ENCODE measurements at places on chromosomes 6 and 20.

- no peak overlapping the region for H3K4me3 ChIP-seq
- H3K27me3 ChIP-seq: no peaks in the 10 kb centered on the region
- no peak overlapping the region for H3K27ac ChIP-seq
- DNase-seq: no peak
- peaks cover 10% of the 10 kb centered on the region for H3K4me1 ChIP-seq
- no peaks in the 10 kb centered on the region for H3K36me3 ChIP-seq
These were observed 49.3 kb downstream of the GPR63 start for GRCh38 chr6:96787846-96788580.

DNA sequence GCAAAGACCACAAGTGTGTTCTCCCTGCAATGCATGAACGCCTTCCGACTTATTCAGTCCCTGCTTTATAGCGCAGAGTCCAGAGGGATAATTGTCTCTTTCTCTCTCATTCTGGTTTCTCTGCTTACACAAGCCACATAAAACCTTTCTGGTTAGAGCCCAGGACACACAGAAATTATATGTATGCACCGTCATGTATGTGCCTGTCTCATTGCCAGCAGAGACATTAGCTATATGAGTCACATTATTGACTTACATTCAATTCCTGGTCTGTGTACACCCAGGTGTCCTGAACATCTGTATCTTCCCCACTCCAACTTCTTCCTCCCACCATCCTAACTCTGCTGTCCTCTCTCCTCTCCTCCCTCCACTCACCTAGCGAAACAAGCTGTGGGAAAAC lies 44.0 kb downstream of the LRFN2 start:
- no peaks in the 10 kb centered on the region for H3K27me3 ChIP-seq
- H3K4me1 ChIP-seq: peaks cover 41% of the 10 kb centered on the region
- H3K27ac ChIP-seq: no peak overlapping the region
- no peaks in the 10 kb centered on the region for H3K36me3 ChIP-seq
- DNase-seq: no peak

- no peaks in the 10 kb centered on the region for H3K36me3 ChIP-seq
- H3K4me3 ChIP-seq: no peak overlapping the region
- peaks cover 48% of the 10 kb centered on the region for H3K27me3 ChIP-seq
- DNase-seq: no peak
- no peaks in the 10 kb centered on the region for H3K4me1 ChIP-seq
- H3K27ac ChIP-seq: no peak overlapping the region
These were observed 27.4 kb downstream of the HEBP2 start for GRCh38 chr6:138431256-138432062.

GRCh38 chr6:23704479-23705052 lies 421.4 kb upstream of the NRSN1 start:
- no peak overlapping the region for H3K27ac ChIP-seq
- H3K4me3 ChIP-seq: no peak overlapping the region
- H3K4me1 ChIP-seq: no peaks in the 10 kb centered on the region
- H3K27me3 ChIP-seq: no peaks in the 10 kb centered on the region
- DNase-seq: no peak

- no peaks in the 10 kb centered on the region for H3K4me1 ChIP-seq
- H3K4me3 ChIP-seq: no peak overlapping the region
These were observed 48.1 kb downstream of the HLA-DPB1 start for GRCh38 chr6:33123732-33124524.

- H3K4me1 ChIP-seq: peaks cover 6% of the 10 kb centered on the region
- no peak overlapping the region for H3K27ac ChIP-seq
These were observed 57.2 kb upstream of the ARHGAP18 start for GRCh38 chr6:129766959-129767728.

DNA sequence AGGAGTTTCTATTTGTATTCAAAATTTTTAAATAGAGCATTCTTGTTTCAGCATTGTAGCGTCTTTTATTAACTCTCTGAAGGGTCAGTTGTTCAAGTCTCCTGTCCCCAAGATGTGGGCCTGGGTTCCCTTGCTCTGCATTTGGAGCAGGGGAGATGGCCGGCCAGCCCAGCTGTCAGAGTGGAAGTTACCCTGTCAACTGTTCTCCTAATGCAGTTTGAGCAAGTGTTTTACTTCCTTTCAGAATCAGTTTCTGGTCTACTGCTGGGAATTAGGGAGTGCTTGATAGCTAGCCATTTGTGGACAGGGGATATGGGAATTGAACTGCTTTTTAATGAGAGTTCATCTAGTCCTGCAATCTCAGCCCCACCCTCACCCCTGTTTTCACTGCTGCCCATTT lies 116.6 kb downstream of the QKI start:
- H3K4me3 ChIP-seq: no peak overlapping the region
- DNase-seq: no peak
- peaks cover 4% of the 10 kb centered on the region for H3K36me3 ChIP-seq
- H3K4me1 ChIP-seq: peaks cover 6% of the 10 kb centered on the region

GRCh38 chr6:43286980-43287716 lies 10.9 kb upstream of the SLC22A7 start:
- no peak for DNase-seq
- H3K4me1 ChIP-seq: no peaks in the 10 kb centered on the region
- no peak overlapping the region for H3K4me3 ChIP-seq

GRCh38 chr6:56640374-56640773 lies 2.3 kb downstream of the DST start:
- DNase-seq: no peak
- H3K4me1 ChIP-seq: no peaks in the 10 kb centered on the region
- no peaks in the 10 kb centered on the region for H3K27me3 ChIP-seq
- peaks cover 52% of the 10 kb centered on the region for H3K36me3 ChIP-seq

DNA sequence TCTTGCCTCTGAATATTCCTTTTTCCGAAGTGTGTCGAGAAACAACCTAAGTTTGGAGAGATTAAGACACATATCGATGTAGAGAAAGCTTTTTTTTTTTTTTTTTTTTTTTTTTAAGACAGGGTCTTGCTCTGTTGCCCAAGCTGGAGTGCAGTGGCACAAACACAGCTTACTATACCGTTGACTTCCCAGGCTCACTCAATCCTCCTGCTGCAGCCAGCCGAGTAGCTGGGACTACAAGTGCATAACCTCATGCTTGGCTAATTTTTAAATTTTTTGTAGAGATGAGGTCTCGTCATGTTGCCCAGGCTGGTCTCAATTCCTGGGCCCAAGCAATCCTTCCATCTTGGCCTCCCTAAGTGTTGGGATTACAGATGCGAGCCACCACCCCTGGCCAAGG lies 21.4 kb downstream of the SLC17A5 start:
- H3K36me3 ChIP-seq: peaks cover 3% of the 10 kb centered on the region
- H3K27me3 ChIP-seq: no peaks in the 10 kb centered on the region
- H3K27ac ChIP-seq: no peak overlapping the region

GRCh38 chr6:27605401-27606342 lies 132.8 kb upstream of the ZNF184 start:
- H3K4me1 ChIP-seq: no peaks in the 10 kb centered on the region
- no peak for DNase-seq
- no peaks in the 10 kb centered on the region for H3K36me3 ChIP-seq
- H3K27me3 ChIP-seq: peaks cover 8% of the 10 kb centered on the region

GRCh38 chr6:161817881-161818280 lies 544.0 kb upstream of the AGPAT4 start:
- DNase-seq: no peak
- H3K4me3 ChIP-seq: no peak overlapping the region
- H3K27ac ChIP-seq: no peak overlapping the region
- no peaks in the 10 kb centered on the region for H3K4me1 ChIP-seq
- no peaks in the 10 kb centered on the region for H3K27me3 ChIP-seq

GRCh38 chr6:25556516-25556915 lies 95.5 kb upstream of the SCGN start:
- peak; percentile 36 for DNase-seq
- H3K27me3 ChIP-seq: no peaks in the 10 kb centered on the region
- no peaks in the 10 kb centered on the region for H3K4me1 ChIP-seq
- H3K27ac ChIP-seq: no peak overlapping the region
- H3K36me3 ChIP-seq: no peaks in the 10 kb centered on the region
- no peak overlapping the region for H3K4me3 ChIP-seq

GRCh38 chr6:121879149-121879548 lies 443.7 kb downstream of the GJA1 start:
- H3K27ac ChIP-seq: peak overlapping the region; percentile 57
- no peak for DNase-seq
- H3K4me1 ChIP-seq: no peaks in the 10 kb centered on the region
- no peaks in the 10 kb centered on the region for H3K36me3 ChIP-seq
- H3K27me3 ChIP-seq: no peaks in the 10 kb centered on the region

DNA sequence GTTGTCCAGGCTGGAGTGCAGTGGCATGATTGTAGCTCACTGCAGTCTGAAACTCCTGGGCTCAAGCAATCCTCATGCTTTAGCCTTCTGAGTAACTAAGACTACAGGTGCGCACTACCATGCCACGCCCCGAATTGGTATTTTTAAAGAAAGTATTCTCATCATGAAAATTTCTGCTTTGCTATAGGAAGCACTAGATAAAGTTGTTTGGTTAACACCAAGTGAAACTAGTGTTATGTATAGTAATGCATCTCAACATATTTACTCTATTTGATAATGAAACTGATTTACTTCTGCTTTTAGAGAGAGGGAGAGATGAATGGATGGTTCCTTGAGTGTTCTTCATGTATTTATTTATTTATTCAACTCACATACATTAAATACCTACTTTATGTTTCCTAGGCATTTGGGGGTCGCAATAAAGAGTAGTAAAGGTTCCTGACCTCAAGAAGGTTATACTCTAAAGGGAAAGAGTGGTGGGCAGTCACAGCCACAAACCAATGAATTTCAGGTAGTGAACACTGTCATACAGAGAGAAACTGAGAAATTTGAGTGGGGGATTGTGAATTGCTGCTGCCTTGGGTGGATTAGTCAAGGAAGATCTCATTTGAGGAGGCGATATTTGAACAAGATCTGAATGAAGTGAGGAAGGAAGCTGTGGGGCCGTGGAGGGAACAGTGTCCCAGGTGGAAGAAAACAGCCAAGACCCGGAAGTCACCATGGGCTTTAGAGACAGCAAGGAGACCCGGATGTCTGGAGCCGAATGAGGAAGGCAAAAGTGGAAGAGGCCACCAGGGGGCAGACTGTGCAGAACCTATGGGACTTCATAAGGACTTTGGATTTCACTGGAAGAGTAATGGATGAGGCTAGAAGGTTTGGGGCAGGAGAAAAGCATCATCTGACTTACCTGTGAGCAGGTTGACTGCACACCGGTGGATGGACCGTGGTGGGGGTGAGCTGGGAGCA lies 185.6 kb downstream of the TSHZ2 start:
- no peak overlapping the region for H3K27ac ChIP-seq
- H3K4me1 ChIP-seq: no peaks in the 10 kb centered on the region
- DNase-seq: no peak
- H3K27me3 ChIP-seq: no peaks in the 10 kb centered on the region
- no peaks in the 10 kb centered on the region for H3K36me3 ChIP-seq

DNA sequence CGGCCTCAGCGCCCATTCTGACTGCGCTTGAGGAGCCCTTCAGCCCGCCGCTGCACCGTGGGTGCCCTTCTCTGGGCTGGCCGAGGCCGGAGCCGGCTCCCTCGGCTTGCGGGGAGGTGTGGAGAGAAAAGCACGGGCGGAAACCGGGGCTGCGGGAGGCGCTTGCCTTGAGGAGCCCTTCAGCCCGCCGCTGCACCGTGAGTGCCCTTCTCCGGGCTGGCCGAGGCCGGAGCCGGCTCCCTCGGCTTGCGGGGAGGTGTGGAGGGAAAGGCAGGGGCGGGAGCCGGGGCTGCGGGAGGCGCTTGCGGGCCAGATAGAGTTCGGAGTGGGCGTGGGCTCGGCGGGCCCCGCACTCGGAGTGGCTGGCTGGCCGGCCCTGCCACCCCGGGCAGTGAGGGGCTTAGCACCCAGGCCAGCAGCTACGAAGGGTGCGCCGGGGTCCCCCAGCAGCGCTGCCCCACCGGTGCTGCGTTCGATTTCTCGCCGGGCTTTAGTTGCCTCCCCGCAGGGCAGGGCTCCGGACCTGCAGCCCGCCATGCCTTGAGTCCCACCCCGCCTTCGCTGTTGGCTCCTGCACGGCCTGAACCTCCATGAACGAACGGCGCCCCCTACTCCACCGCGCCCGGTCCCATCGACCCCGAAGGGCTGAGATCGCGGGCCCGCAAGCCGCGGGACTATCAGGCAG lies 45.7 kb upstream of the MCUR1 start:
- H3K4me1 ChIP-seq: no peaks in the 10 kb centered on the region
- no peaks in the 10 kb centered on the region for H3K36me3 ChIP-seq
- no peak overlapping the region for H3K27ac ChIP-seq
- H3K27me3 ChIP-seq: no peaks in the 10 kb centered on the region
- peak; percentile 61 for DNase-seq

GRCh38 chr6:106637051-106637716 lies 7.8 kb downstream of the QRSL1 start:
- DNase-seq: no peak
- H3K27me3 ChIP-seq: no peaks in the 10 kb centered on the region
- peaks cover 3% of the 10 kb centered on the region for H3K36me3 ChIP-seq
- H3K27ac ChIP-seq: no peak overlapping the region
- H3K4me1 ChIP-seq: no peaks in the 10 kb centered on the region

- H3K4me1 ChIP-seq: no peaks in the 10 kb centered on the region
- H3K36me3 ChIP-seq: no peaks in the 10 kb centered on the region
- no peaks in the 10 kb centered on the region for H3K27me3 ChIP-seq
- H3K27ac ChIP-seq: no peak overlapping the region
- H3K4me3 ChIP-seq: no peak overlapping the region
- no peak for DNase-seq
These were observed 122.0 kb upstream of the STMND1 start for GRCh38 chr6:16979677-16980370.

DNA sequence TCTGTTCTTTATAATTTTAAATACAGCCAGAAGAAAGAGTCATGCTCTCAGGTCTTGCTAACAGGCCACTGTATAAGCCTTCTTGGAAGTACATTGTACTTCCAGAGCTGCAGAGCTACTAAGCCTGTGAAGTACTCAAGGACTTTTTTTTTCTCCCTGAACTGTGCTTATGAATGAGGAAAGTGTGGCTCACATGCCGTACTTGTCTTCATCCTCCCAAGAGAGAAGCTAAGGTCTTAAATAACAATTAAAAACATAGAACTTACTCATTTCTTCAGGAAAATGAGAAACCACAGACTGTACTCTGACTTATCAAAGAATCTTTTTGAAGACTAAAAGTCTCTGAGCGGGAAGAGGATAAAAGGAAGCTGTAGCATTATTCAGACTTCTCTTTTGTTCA lies 218.3 kb downstream of the HTR1B start:
- H3K4me1 ChIP-seq: no peaks in the 10 kb centered on the region
- H3K4me3 ChIP-seq: no peak overlapping the region
- H3K36me3 ChIP-seq: no peaks in the 10 kb centered on the region
- H3K27ac ChIP-seq: no peak overlapping the region

GRCh38 chr6:95227351-95227750 lies 350.0 kb upstream of the MANEA start:
- H3K27me3 ChIP-seq: no peaks in the 10 kb centered on the region
- peak overlapping the region; percentile 30 for H3K27ac ChIP-seq
- H3K36me3 ChIP-seq: no peaks in the 10 kb centered on the region
- peak; percentile 5 for DNase-seq
- H3K4me1 ChIP-seq: no peaks in the 10 kb centered on the region

- H3K27me3 ChIP-seq: no peaks in the 10 kb centered on the region
- peak overlapping the region; percentile 59 for H3K4me3 ChIP-seq
- H3K27ac ChIP-seq: peak overlapping the region; percentile 90
- DNase-seq: peak; percentile 94
These were observed 118.1 kb downstream of the CEBPB start for GRCh38 chr20:50308513-50309279.

DNA sequence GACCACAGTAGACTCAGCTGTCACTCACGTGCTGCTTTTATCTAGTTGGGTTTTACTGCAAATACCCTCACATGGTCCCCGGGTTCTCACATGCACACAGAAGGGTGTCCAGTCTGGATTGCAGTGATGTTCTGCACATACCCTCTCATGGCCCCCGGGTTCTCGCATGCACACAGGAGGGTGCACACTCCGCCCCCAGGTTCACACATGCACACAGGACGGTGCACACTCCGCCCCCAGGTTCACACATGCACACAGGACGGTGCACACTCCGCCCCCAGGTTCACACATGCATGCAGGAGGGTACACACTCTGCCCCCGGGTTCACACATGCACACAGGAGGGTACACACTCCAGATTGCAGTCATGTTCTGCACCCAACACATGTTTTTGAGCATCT lies 224.3 kb downstream of the ERMARD start:
- no peak for DNase-seq
- no peaks in the 10 kb centered on the region for H3K27me3 ChIP-seq
- no peak overlapping the region for H3K4me3 ChIP-seq
- H3K27ac ChIP-seq: no peak overlapping the region

Data from SK-N-SH (cell line).